ENCODE measurements at places on chromosomes 6 and 20. TPM values are rescaled to one million over a fixed set of nuclear protein-coding genes. Genes with fewer than 3 reads are reported as not detected.

DNA sequence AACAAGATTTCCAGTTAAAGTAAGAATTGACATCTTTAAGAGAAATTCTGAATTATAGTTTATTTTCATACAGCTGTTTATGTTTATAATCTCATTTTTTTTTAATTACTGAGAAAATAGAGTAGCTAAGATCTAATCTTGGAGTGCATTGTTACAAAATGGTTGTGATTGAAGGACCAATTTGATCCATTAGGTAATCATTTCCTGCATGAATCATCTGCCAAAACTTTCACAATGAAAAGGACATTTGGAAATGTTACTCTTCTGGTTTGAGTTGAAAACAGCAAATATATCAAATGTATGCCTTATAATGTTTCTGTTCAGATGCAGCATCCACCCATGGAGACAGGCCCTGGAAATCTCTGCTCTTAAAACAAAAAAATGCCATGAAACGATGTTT is 19.0 kb downstream of the TUBB2A start:
- no peak for DNase-seq

- DNase-seq = no peak
Measured at GRCh38 chr20:22836211-22836610, 198.9 kb upstream of the SSTR4 start.

- no peak for DNase-seq
Measured at GRCh38 chr6:111266276-111266675, 179.0 kb downstream of the SLC16A10 start.

DNA sequence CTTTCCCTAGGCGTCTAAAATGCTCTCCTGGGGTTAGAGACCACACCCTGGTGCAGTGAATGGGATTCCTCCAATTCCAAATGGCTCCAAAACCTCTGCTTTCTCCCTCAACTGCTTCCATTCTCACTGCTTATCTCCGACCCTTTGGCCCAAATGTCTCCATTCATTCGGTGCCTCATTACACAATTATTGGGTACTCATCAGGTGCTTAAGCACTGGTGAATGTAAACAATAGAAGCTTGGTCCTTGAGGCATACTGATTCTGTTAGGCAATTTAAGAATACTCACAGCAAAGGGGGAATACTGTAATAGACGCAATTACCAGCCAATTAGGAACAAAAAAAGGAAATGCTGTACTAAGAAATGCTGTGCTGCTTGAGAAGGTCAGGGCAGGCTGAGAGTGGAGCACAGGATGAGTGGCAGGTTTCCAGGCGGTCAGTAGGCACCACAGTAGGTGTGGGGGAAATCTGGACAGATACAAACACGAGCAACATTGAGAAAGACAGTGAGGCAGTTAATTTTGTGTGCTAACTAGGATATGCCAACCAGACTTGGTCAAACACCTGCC is 23.0 kb downstream of the GMDS start:
- DNase-seq = no peak

Gene C6orf52
- 10.1 TPM for polyA plus RNA-seq
